ENCODE measurements at places on chromosomes 12 and 14.

DNA sequence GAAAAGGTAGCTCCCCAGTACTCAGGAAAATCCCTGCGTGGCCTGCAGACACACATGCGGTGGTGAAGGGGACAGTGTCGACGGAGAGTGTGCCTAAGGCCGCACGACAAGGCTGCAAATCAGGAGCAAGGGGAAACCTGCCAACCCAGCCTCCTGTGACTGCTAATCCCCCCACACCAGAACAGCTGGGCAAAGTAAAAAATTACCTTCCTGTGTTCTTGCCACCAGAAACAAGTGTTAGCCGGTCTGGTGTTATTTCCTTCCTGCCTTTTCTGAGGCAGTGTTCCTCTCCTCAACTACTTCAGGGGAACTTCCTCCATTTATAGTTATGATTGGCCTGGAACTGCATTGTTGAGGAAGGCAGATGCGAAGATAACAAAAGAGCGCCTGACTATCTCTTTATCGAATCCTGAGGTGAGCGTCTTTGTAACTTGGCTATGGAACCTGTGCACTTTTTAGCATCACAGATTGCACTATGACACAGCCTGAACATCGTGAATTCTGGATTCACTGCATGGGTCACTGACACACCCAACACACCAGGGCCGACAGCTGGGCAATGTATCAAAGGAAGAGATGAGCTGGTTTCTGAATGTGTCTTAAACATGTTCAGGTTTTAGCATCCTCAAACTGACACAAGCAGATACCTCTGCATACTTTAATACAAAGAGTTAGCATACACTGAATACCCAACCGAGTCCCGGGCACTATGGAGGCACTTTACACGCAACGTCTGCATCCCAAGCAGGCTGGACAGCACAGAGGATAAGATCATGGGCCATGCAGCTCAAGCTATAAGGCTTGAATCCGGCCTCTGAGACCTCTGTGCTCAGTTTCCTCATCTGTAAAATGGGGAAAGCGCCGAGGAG, 28.9 kb downstream of the SLC15A4 start:
- no peak for DNase-seq

GRCh38 chr14:93734086-93734822, 54.0 kb downstream of the PRIMA1 start:
- DNase-seq: no peak

DNA sequence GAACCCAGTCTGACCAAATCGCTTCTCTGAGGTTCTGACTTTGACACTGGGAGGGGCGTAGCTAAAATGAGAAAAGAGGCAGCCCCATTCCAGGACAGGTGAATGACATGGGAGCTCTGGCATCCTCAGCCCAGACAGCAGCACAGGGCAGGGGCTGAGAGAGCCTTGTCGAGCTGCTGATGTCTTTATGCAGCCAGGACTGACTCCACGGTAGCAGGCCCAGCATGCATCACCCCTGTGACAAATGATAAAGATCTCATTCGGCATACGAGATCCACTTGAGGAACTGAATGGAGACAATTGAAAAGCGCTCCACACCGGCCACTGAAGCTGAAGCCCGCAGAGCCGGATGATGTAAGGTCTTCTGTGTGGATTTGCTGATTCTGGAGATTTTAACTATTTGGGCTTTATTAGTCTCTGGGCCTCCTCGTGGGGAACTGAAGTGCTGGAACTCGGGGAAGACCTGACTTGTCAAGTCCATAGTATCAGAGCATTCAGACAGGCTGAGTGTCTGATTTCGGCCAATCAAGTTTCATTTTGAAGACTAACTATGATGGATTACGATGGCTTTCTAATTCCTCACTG, 56.9 kb upstream of the MAP1LC3B2 start:
- DNase-seq: no peak

DNA sequence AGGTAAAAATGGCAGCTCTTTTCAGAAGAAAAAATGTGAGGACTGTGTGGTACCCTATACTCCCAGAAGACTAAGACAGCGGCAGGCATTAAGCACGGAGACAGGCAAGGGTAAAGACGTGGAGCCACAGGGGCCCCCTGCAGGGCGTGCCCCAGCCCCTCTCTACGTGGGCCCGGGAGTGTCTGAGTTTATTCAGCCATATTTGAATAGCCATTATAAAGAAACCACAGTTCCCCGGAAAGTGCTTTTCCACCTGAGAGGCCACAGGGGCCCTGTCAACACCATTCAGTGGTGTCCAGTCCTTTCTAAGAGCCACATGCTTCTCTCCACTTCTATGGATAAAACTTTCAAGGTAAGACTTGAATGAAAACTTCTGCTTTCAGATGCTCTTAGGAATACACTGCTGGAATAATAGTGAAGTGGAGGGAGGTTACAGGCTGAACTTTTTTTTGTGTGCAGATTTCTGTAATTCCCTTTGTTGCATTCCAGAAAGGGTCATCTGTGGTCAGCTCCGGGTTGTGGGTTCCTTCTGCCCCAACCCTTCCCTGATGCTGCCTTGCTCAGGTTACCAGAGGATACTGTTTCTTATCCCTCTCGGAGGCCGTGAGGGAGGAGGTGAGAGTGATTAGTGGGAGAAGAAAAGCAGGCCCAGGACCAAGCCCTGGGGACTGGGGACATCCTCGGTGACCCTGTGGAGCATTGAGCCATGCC, 58.4 kb downstream of the SLC25A47 start:
- no peak for DNase-seq

DNA sequence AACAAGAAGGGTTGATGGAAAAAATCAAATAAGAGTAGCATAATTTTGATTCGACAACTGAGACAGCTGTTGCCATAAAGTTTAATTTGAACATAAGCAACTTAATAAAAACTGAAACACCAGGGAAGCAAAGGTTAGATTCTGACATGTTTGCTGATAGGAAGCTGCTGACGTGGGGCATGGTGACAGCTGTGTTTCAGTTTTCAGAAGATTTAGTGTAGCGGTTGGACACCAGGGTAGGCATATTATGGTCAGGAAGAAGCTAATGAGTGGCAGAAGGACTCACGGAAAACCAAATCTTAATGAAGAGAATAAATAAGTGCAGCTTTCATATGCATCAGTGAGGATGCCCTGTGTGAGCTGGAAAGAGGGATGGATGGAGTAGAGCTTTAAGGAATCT, 336.7 kb upstream of the RPL10L start:
- no peak for DNase-seq

- no peak for DNase-seq
These were observed 314.3 kb upstream of the RTL1 start for GRCh38 chr14:101217616-101218371.

- no peak for DNase-seq
These were observed 9.3 kb downstream of the NFKBIA start for GRCh38 chr14:35395283-35395682.

GRCh38 chr12:51846911-51847642, 1.4 kb downstream of the FIGNL2 start:
- DNase-seq: peak; percentile 39

DNA sequence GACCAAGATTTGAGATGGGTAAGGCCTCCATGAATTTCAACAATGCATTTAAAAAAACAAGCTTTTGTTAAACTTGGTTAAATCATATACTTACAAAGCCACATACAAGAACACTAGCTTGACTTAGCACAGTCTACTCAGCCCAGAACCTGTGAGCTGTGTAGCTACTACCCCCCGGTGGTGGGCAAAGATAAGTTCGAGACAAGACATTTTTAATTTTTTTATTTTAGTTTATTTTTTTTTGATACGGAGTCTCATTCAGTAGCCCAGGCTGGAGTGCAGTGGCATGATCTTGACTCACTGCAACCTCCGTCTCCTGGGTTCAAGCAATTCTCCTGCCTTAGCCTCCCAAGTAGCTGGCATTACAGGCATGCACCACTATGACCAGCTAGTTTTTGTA, 3.7 kb upstream of the NECAP1 start:
- peak; percentile 29 for DNase-seq

- no peak for DNase-seq
These were observed 93.0 kb downstream of the DPF3 start for GRCh38 chr14:72800848-72801370.

GRCh38 chr14:68722968-68723566, 69.8 kb downstream of the ZFP36L1 start:
- no peak for DNase-seq
